ENCODE measurements at places on chromosomes 1 and 21.

DNA sequence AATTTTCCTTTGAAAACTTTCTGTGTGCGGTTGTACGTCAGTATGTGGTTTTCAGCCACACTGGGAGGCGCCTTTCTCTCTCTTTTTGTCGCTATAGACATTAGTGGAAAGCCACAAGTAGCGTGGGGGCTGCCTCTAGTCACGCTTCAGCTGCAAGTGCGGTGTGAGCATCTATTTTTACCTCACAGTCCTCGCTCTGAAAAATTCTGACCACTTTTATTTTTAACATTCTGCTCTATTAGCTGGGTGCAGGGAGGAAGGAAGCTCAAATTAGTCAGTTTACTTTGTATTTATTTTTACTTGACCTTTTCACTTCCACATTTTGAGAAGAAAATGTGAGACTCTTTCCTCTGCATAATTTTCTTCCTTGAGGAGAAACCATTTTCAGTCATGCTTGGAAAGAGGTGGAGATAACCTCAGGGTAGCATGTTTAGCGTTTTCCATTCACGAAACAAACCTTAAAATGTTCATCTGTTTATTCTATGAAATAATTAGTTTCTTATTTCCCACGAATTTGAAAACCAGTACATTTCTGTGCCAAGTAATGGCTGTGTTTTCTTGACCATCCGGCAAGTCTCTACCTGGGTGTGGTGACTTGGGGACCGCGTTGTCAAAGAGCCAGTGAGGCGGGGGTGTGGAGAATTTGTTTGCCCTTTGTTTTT is 35.6 kb downstream of the ADARB1 start:
- DNase-seq, result no peak

DNA sequence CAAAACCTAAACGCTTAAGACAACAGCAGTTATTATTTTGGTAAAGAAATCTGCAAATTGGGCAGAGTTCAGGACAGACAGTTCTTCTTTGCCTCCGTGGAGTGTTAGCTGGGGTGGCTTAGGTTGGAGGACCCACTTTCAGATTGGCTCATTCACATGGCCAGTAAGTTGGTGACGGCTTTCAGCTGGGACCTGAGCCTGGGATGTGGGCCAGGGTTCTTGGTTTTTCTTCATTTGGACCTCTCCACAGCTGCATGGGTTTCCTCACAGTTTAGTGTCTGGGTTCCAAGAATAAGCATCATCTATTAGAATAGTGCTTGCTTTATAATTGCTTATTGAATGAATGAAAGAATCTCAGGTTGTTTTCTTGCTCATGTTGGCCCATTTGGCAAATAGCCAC is 72.2 kb downstream of the ATF6 start:
- DNase-seq, result no peak

GRCh38 chr21:45997205-45997494 is 15.6 kb downstream of the COL6A1 start:
- DNase-seq, result no peak

DNA sequence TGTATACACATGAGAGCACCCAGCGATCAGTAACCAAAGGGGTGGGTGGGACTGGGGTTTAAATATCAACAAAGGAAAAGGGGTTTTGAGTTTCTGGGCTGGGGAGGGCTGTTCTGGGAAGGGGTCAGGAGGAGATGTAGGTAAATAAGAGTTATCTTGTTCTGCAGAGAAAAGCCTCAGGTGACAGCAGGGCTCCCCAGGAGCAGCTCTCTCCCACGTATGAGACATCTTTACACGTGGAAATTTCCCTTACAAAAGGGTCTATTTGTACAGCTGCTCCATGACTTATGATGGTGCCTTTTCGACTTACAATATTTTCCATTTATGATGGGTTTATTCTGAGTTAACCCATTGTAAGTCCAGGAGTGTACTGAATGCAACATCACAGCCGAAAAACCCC is 16.3 kb upstream of the PADI2 start:
- no peak for DNase-seq

DNA sequence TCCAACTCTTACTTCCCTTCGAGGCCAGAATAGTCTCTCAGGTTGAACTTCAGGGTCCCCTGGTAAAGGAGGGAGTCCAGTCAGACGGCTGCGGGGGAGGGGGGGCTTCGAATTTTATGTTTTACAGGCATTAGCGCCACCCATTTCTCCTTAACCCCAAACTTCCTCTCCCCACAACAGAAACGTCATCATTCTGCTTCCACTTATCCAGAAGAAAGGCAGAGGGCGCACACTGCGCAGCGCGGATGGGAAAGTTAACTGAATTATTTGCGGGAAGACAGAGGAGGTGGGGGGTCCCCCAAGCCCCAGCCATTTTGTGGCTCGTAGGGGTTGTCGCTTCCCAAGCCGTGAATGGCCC is 529 bp upstream of the PRMT2 start:
- DNase-seq, result peak; percentile 88

DNA sequence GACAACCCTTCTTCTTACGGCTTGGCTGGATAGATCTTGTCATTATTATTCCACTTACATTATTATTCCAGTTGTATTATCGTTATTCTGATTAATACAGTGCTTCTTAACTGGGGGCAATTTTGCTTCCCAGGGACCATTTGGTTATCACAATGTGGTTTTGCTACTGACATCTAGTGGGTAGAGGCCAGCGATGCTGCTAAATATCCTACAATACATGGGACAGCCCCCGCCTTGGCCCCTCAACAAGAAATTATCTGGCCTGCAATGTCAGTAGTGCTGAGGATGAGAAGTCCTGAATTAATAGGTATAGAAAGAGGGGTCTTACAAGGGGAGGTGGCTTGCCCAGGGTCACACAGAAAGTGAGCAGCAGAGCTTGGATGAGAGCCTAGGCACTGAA is 105.6 kb downstream of the PTPRU start:
- no peak for DNase-seq

DNA sequence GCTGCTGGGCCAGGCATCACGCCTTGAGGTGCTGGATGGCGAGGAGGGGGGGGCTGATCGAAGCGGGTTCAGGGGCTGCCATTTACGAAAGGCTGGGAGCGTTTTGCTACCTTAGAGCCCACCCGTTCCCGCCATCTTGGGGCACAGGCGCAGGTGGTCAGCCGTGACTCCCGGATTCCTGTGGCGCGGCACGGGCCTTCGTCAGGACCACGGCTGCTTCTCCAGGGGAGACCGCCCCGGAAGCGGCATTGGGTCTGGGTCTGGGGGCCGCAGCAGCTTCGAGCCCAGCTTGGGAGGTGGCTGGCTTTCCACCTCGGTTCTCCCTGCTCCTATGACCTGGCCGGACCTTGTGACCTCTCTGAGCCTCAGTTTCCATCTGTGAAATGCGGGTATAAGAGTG is 23.8 kb downstream of the SPSB1 start:
- DNase-seq, result no peak

DNA sequence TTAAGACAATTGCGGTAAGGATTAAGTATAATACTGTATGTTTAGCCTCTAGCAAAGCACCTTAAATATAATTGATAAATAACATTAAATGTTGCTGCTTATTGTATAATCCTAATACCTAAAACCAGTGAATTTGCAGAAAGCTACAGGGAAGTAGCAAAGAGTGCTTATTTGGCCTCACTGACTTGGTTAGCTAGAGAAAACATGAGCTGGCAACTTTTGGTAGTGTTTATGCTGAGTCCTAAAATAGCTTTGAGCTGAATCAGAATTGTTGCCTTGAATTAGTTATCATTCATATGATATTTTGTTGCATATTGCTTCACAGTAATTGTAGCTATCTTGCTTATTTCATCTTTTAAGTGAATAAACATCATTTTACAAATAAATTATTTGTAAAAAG is 3.5 kb downstream of the TRIM67 start:
- DNase-seq, result no peak

DNA sequence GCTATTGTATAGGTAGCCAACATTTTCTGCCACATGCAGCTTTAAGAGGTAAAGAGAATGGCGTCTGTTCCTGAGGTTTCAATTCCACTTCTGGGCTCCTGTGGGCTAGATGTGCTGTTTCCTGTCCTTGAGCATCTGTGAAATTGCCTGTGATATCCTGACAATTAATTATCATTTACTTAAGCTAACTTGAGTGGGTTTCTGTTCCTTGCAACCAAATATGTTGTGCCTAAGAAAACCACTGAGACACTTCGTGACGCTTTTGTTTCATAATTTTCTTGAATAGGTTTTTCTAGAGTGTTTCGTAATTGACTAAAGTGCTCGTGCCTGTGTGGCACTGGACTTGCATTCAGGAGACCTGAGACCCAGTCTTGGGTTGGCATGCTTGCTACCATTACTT is 127.3 kb upstream of the POU3F1 start:
- no peak for DNase-seq

DNA sequence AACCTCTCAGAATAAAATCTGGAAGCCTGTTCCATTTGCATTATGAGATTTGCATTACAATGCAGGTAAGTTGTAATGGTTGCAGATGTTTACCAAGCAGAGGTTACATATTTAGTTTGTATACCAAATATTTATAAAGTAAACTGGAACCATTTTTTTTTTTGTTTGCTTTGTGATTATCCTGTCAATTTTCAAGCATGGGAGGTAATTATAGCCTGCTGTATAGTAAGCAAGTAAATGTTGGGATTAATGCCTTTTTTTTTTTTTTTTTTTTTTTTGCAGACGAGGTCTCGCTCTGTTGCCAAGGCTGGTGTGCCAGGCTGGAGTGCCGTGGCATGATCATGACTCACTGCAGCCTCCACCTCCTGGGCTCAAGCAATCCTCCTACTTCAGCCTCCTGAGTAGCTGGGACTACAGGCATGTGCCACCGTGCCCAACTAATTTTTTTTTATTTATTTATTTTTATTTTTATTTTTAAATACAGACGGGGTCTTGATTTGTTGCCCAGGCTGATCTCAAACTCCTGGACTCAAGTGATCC is 21.0 kb downstream of the NFYC start:
- DNase-seq, result no peak

DNA sequence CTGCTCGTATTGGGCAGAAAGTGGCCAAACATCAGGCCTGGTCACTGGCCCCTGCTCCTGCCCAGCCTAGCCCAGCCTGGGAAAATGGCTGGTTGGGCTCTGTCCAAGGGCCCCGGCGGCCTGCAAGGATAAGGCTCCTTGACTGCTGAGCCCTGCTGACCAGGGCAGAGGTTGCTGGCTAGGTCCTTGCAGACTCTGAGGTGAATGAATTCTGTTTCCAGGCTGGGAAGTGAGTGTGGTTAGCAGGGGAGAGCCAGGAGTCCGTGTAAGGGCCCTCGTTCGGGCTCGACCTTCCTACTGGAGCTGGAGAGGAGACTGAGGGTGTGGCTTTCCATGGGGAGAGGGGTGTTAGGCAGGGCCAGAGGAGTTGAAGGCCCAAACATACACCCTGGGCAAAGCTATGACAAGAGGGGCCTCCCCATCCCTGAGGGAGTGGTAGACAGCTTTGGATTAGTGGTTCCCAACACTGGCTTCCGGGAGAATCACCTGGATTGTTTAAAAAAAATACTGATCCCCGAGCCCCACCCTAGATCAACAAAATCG is 20.6 kb downstream of the CSF1 start:
- peak; percentile 64 for DNase-seq

GRCh38 chr1:56577406-56578137 is 1.8 kb downstream of the PLPP3 start:
- no peak for DNase-seq

- DNase-seq, result no peak
These were observed 75.2 kb downstream of the NTPCR start for GRCh38 chr1:233025567-233025966.

DNA sequence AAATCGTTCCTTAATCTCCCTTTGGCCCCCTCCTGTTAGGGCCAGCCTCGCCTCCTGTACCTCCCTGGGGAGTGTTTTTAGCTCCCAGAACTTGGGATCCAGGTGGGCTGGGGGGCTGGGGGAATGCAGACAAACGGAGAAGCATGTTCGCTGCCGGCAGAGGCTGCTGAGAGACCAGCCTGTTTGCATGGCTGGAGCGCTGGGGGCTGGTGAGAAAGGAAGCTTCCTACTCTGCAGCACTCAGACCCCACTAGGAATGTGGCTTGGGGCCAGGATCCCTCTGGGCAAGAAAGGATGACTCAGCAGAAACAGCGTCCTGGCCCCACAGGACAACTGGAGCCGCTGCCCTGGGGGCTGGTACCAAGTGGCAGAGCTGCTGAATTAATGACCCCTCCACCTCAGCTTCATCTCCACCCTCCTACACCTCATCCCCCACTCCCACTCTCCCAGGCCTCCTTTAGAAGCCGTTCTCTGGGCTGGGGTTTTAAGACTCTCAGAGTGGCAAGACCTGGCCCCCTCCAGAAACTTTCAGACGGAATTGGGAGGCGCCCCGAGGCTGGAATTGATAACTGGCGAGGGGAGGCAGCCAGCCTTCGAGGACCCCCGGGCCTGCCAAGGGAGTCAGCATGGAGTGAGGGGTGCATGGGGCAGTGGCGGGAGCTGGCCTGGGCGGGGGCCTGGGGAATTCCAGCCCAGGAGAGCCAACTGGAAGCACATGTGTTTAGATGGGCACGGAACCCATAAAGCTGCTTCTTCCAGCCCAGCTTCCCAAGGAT is 28.5 kb upstream of the EPS8L3 start:
- peak; percentile 92 for DNase-seq

DNA sequence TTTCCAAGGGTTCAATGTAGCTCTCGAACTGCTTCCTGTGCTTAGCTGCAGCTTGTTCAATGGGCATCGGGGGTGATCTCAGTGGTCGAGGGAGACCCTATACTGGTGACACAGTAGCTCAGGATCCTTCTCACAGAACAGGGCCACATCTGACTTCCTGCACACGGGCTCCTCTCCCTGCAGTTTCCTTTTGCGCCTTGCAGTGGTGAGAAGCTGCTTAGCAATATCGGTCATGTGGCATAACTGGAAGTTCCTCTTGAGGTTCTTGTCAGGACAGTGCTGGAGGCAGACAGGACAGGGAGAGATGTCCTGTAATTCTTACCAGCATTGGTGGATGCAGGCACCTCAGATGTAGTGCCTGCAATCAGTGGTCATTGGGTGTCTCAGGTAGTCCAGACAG is 140.5 kb upstream of the MAP1LC3C start:
- no peak for DNase-seq

DNA sequence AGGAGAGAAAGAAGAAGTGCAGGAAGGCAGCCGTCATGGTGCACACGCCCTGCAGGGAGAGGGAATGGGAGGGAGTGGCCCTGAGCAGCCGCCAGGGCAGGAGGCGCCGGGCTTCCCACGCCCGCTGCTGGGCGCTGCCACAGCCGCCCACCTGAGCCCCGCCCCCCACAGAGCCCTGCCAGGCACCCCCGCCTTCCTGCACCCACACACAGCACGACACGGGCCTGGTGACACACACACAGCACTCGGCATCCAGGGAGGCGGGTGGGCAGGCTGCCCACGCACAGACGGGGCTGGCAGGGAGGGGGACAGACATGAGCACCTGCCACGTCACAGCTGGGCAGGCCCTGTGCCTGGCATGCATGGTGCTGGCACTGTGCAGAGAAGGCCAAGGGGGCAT is 27.5 kb downstream of the ADGRB2 start:
- no peak for DNase-seq

All from SJCRH30 (cell line).